ENCODE measurements at places on chromosomes 12 and 14. TPM values are rescaled to one million over a fixed set of nuclear protein-coding genes. Genes with fewer than 3 reads are reported as not detected.

Gene BATF
- polyA plus RNA-seq, result 0.71 TPM

Gene KERA
- not detected for polyA plus RNA-seq

Gene SLC38A2
- 208 TPM for polyA plus RNA-seq

Gene FAIM2
- 1.9 TPM for polyA plus RNA-seq

Gene FAM90A1
- 2.7 TPM for polyA plus RNA-seq

Gene RHEBL1
- 2.0 TPM for polyA plus RNA-seq

Data from renal pelvis (tissue), 12 donors.